ENCODE measurements at places on chromosomes 7 and 10.

DNA sequence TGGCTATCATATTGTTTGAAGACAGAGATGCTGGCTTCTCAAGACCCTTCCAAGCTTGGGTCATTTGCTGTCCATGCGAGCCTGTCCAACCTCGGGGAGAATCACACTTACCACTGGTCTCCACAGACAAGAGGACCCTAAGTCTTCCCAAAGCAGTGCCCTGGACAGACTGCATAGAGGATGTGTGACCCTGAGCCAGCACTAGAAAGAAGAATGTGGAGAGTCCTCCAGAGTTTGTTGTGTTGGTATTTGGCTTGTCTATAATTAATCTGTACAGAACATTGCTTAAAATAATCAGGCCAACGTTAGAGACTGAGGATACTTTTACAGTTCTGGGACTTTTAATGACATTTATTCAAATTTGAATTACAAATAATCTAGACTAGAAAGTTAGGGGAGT lies 212.7 kb downstream of the TMEM178B start:
- no peak for DNase-seq

- no peak for DNase-seq
These were observed 102.8 kb downstream of the PRKG1 start for GRCh38 chr10:51176976-51177695.

- DNase-seq: no peak
These were observed 3.2 kb downstream of the UBE2H start for GRCh38 chr7:129949292-129950133.

DNA sequence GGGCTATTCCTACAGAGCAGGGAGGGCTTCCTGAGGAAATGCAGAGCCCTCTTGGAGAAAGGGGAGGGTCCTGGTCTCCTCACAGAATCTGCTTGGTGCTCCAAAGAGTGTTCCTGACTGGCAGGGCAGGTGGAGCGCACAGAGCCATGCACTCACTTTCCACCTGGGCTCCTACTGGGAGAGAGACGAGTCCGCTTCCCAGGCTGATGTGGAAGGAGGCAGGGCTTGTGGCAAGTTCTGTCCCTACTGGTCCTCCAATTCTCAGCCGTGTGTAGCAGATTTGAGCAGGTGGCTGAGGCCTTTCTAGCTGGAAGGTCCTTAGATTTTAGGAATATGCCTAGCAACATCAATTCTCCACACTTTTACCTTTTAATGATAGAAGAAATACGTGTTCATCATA lies 111.5 kb upstream of the MKI67 start:
- no peak for DNase-seq

GRCh38 chr7:127986581-127987521 lies 44.4 kb downstream of the LRRC4 start:
- no peak for DNase-seq

DNA sequence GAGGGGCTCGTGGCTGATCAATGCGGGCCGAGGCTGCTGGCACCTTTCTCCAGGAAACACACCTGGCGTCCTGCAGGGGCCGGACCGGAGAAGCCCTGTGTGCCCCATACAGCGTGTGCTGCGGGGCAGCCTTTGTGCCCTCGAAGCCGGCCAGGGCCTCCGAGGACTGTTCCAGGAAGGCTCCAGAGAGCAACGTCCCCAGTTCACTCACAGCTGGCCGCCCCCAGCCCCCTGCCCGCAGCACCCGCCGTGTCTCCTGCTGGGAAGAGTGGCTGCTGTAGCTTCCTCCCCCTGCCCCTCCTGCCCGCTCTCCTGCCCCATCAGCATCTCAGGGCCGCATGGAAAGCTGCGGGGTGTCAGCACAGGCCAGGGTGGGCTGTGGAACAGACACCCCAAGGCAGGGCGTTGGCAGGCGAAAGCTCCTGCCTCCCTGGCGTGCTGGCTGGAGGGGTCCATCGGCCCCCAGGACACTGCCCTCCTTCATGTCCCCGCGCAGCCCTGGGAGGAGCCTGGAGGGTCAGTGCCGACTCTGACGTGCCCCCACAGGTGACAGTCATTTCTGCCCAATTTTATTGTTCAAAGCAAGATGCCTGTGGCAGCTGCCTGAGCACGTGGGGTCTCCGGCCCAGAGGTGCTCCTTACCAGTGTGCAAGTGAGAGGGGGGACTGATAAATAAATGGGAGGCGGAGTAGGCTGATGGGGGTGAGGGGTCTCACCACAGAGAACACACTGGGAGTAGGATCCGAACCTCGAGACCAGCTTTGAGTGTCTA lies 95.8 kb upstream of the DIP2C start:
- no peak for DNase-seq

GRCh38 chr10:26486304-26486703 lies 48.2 kb downstream of the APBB1IP start:
- no peak for DNase-seq

Data from coronary artery (tissue), 2 donors.